ENCODE measurements at places on chromosomes 13 and 19.

GRCh38 chr13:77267362-77267761 lies 59.5 kb downstream of the MYCBP2 start:
- DNase-seq, result no peak

GRCh38 chr13:59176775-59177174 lies 987.0 kb downstream of the DIAPH3 start:
- DNase-seq, result no peak

- no peak for DNase-seq
Observed at GRCh38 chr19:585551-586110, 4.0 kb upstream of the HCN2 start.

DNA sequence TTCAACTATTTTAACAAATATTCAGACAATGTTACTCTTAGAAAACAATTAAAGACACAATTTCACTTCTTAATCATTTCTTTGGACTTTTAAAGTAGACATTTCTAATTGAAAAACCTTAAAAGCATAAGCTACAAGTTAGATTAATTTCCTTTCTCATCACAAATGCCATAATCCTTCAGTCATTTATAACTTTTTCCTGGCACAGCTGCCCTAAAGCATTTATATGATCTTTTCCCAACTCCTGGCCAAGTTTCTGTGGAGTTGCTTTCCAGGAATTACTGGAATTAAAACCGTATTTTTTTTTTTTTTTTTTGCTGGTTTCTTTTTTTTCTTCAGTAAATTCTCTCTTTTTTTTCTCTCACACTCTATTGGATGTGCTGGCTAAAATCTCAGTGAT lies 615.9 kb downstream of the TBC1D4 start:
- no peak for DNase-seq

GRCh38 chr19:3095441-3096191 lies 1.5 kb downstream of the GNA11 start:
- DNase-seq, result no peak

DNA sequence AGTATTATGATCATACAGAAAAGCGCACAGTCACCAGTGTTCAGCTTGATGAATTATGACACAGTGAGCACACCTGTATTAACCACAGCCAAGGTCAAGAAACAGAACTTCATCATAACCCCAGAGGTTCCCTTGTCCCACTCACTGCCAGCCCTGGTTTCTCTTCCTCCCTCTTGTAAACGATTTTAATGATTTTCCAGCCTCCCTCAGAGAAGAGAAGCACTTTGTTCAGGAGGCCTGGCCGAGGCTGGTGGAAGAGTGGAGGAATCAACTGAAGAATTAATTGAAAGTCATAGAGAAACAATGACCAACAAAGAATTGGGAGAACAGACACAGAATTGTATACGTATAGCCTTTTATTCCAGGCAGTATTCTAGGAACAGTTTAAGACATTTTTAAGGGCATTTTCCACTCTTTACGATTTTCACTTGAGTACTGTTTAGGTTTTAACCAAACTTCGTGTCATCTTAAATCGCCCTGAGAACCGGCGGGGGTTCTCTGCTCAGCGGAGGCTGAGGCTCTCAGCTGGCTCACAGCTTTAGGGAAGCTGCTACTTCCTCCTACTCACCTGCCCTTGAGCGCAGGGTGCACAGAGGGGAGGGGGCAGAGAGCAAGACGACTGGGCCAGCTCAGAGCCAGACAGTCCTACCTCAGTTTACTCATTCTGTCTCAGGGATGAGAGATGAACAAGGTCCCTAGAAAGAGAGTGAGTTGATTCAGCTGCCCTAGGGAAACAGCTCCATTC lies 108.6 kb downstream of the AKAP11 start:
- no peak for DNase-seq

- no peak for DNase-seq
Observed at GRCh38 chr19:16834747-16835146, 5.5 kb downstream of the SIN3B start.

DNA sequence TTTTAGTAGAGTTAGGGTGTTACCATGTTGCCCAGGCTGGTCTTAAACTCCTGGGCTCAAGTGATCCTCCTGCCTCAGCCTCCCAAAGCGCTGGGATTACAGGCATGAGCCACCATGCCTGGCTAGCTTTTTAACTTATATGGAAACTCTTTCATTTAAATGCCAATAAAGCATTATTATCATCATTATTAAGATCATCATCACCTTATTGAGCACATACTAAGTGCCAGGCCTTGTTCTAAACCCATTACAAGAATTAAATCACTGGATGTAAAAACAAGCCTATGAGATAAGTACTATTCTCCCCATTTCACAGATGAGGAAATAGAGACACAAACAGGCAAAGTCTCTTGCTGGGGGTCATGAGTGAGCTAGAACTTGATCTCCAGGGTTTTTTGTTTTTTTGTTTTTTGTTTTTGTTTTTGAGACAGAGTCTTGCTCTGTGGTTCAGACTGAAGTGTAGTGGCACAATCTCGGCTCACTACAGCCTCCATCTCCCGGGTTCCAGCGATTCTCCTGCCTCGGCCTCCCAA lies 1.3 kb downstream of the GMFG start:
- no peak for DNase-seq

DNA sequence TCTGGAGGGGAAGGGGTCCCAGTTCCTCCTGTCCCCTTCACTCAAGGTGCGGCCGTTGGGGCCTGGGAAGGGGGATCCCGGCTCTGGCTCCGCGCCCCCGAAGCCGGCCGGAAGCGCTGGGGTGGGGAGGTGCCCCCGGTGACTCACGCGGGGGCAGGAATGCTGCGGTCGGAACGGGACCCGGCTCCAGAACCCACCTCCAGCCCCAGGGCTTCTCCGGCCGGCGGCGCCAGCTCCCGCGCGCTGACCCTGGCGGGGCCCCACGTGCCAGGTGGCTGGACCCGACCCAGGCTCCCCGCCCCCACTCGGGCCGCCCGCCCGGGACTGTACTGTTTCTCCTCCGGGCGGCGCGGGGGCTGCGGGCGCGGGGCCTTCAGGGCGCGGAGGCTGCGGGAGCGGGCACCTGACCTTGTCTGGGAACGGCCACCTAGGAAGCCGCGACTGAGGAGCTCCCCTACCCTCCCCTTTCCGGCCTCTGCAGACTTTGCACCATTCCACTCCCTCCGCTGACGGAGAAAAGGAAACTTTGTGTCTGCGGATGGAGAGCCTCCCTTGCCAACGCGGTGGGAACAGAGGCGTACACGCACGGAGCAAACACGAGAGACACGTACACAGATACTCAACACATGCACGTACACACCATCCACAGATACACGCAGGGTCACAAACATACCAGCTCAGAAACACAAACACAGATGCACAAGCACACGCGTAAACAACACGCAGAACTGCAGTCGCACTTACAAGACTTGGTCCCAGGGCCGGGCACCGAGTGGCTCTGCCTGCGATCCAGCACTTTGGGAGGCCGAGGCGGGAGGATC lies 7.2 kb downstream of the AXL start:
- DNase-seq, result no peak

DNA sequence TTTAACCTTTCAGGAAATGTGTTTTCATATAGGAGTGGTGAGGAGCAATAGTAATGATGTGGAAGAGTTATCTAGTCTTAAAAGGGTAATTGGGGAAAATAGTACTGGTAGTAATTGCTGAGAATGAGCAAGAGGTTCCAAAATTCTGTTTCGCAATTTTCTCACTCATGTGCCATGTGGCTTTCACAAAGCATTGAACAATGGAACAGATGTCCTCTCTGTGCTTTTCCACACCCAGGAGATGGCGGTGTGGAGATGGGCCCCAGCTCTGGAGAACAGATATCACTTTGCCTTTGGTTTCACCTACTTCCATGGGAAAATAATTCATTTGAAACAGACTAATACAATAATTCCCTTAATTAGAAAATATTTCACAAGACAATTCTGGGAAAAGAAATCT lies 170.0 kb upstream of the SLC10A2 start:
- no peak for DNase-seq

- peak; percentile 41 for DNase-seq
Observed at GRCh38 chr13:46551410-46552302, 1.3 kb upstream of the LRCH1 start.

GRCh38 chr13:105894697-105895096 lies 640.8 kb downstream of the EFNB2 start:
- DNase-seq, result no peak

DNA sequence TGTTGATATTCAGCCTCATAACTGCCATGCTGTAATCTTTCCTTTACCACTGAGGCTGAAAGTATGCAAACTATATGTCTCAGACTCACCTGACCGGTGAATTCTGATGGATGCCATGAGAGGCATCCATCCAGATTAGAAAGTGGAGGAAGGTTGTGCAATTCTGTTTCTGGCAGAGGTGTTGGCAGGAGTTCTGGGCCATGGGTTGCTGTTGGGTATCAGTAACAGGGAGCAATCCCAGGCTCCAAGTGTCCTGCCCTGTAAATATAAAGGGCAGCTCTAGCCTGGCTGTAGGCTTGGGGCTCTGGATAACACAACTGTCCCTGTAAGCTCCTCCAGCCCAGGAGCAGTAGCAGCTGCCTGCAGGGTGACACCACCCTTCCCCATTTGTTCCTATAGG lies 77.4 kb upstream of the ABCC4 start:
- no peak for DNase-seq

- no peak for DNase-seq
Observed at GRCh38 chr13:39961036-39961435, 305.6 kb downstream of the COG6 start.

DNA sequence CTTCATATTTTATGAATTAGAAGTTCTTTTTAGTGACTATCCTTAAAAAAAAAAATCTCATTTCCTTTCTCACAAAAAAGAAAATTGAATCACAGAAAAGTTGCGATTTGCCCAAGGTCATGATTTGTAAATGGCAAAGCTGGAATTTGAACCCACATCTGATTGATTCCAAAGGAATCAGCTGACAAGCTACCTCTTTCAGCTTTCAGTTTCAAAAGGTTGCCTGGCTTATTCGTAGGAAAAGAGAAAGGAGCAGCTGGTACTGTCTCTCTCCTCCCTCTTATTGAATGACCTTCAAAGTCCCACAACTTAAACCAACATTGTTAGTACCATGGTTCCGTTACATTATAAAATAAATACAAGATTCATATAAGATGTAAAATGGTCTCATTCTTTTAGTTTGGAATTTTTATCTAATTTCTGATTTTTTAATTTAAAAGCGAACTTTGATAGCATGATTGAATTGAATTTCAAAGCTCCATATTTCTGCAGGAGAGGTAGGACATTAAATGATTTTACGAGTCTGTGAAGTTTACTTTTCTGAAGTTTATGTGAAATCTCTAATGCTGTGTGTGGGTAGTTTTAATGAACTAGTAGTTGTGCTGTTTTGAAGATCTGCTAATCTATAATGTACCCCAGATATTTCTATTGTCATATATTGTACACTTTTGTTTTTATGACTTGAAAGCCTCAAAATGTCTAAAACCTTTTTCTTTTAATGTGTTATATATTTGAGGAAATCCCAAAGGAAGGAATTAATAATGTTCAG lies 18.5 kb upstream of the KCTD4 start:
- DNase-seq, result no peak

DNA sequence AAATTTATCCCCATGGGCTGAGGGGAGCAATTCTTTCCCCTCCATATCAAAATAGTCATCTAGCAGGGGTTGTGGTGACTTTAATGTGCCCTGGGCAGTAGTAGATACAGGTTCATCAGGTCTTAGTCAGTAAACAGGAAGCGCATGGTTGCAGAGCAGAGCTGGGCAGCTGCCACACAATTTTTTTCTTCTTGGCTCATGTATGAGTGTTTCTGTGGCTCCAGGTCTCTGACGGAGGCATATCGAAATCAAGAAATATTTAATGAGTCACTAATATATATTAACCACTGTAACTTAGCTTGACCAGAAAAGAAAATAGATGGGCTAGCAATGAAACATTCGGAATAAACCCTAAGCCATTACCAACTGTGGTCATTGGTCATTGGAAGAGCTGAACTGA lies 68.4 kb upstream of the UBL3 start:
- DNase-seq, result no peak

DNA sequence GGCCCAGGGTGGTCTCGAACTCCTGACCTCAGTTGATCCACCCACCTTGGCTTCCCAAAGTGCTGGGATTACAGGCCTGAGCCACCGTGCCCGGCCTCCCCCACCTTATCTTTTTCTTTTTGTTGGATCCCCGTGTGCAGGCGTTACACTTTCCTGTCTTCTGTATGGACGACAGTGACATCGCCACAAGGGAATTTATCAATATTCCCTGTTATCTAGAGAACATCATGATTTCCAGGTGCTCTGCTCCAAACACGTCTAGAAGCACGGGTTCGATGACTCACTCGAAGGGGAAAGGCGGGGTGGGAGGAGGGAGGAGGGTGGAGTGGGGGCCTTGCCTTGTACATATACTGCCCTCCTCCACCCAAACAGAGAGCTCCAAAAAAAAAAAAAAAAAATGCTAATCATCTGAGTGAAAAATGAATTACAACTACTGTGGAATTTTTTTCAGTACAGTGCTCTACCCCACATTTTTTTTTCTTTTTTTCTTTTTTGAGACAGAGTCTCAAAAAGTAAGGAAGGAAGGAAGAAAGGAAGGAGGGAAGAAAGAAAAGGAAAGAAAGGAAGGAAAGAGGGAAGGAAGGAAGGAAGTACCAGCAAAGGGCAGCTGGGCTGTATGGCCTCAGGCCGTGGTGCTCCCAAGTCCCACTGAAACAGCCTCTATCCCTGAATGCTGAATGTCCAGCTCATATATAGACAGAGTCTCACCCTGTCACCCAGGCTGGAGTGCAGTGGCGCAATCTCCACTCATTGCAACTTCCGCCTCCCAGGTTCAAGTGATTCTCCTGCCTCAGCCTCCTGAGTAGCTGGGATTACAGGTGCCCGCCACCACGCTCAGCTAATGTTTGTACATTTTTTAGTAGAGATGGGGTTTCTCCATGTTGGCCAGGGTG lies 36.8 kb downstream of the INSR start:
- DNase-seq, result no peak

DNA sequence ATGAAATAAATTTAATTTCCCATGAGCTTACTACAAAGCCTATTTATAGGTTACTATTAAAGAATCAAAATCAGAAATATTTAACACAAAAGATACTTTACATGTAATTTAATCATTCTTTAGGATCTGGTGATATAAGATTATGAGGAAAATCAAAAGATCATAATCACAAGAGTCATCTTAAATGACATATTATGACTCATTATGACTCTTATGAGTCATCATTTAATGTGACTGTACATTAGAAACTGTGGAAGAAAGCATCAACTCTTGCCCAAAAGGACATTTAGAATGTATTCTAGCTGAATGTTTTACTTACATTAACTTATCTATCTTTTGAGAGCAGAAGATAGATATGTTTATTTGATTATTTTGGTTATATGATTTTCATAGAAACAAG lies 458.6 kb downstream of the DCT start:
- no peak for DNase-seq

DNA sequence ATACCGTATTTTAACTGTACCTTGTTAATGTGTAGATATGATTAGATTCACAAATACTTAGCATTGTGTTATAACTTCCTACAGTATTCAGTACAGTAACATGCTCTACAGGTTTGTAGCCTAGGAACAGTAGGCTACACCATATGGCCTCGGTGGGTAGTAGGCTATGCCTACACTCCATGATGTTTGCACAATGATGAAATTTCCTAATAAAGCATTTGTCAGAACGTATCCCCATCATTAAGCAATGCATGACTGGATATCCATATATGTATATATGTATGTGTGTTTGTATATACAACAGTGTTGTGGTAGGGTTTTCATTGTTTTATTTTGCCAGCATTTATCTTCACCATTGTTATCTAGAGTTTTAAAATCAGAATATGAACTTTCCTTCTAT lies 119.4 kb downstream of the SLC7A1 start:
- no peak for DNase-seq

- DNase-seq, result no peak
Observed at GRCh38 chr13:77800219-77800618, 102.7 kb downstream of the SLAIN1 start.

GRCh38 chr13:100480676-100481075 lies 107.9 kb downstream of the GGACT start:
- no peak for DNase-seq

- no peak for DNase-seq
Observed at GRCh38 chr13:101452519-101453485, at the start of gene ITGBL1. ITGBL1 (plus strand) TSS chr13:101452675; CDS start chr13:101452834, 159 bp downstream.
